Endodermal cell (in vitro differentiated cells): ENCODE measurements at places on chromosomes 11 and 22. TPM values are rescaled to one million over a fixed set of nuclear protein-coding genes. Genes with fewer than 3 reads are reported as not detected.

Gene OR4D5
- total RNA-seq: 0.24 TPM in 1 of 2 replicates, not detected in the other

Gene ARHGAP8
- 44.9 to 63.8 TPM (median 51.3 TPM) in 3 replicates for total RNA-seq

GRCh38 chr11:73660497-73661034 is 14.2 kb downstream of the PLEKHB1 start:
- no peak for DNase-seq

DNA sequence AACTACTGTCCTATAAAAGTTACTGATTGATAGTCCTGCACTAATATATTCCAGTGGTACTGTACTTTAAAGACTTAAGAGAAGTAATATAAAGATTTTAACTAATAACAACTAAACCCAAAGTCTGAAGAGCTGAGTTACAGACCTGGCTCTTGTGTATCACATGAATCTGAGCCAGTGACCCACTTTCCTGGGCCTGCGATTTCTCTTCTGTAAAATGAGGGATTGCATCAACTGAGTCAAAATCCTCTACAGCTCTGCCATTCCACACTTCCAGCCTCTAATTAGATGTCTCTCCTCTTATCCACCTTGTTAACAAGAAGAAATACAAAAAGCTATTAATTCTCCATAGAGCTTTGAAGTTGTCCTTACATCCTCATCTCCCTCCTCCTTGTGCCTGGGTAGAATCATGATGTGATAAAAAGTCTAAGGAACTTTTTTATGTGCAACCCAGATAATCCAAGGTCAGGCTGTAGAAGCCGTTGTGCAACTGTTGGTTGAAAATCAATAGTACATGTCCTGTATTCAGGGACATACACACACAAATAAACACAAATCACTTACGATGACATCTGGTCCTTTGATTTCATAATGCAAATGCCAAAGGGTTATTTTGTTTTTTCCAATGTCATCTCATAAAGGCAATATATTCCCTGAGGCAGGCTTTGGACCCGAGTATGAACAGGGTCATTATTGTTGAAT is 410.3 kb downstream of the KCNA4 start:
- DNase-seq: no peak

Gene MYEOV
- not detected in 2 replicates for total RNA-seq

GRCh38 chr11:13923182-13923581 is 39.3 kb upstream of the SPON1 start:
- no peak for DNase-seq

- DNase-seq: no peak
Observed at GRCh38 chr11:95299078-95299679, 68.2 kb upstream of the SESN3 start.

Gene KIAA1671
- total RNA-seq: 36.4 to 45.1 TPM (median 43.7 TPM) in 3 replicates

GRCh38 chr11:126011265-126011664 is 51.4 kb downstream of the CDON start:
- DNase-seq: no peak

DNA sequence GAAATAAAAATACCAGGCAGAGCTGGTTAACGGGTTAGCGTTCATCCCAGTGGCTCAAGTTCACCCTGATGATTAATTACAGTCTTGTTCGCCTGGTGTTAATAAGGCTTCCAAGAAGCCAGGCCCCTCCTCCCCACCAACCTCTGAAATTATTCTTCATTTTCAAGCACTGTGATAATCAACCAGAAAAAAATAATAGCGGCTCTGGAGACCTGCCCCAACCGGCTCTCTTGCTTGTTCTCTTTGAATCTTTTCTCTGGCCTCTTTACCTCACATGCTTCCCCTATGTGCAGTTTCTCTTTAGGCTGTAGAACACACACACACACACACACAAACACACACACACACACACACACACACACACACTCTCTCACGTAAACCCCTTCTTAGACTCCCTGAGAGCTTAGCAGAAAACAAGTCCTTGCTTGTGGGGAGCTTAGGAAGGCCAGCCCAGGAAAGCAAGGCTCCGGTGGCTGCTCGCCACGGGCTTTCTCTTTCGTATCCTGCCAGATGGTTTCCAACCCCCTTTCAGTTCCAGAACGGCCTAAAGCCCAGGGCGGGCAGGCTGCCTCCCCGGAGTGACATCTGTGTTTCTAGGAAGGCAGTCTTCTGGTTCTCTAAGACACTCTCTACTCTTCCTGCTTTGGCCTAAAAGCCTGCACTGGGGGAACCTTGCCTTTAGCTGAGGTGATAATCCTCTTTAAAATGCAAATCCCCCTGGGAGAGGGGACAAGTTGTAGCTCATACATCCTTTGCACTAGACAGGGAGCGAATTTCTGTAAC is 106.4 kb upstream of the SESN3 start:
- peak; percentile 88 for DNase-seq

Gene KIRREL3
- 1.4 to 3.8 TPM (median 2.0 TPM) in 3 replicates for total RNA-seq

- no peak for DNase-seq
Observed at GRCh38 chr11:129724866-129725265, 90.8 kb upstream of the TMEM45B start.

- DNase-seq: no peak
Observed at GRCh38 chr11:56988614-56989013, at the start of gene OR5AK2. Gene OR5AK2 (plus strand): TSS chr11:56988914. CDS start chr11:56988914, 0 bp downstream.

- peak; percentile 63 for DNase-seq
Observed at GRCh38 chr11:24861440-24861839, 364.6 kb downstream of the LUZP2 start.

GRCh38 chr11:44306052-44306917 is 3.7 kb downstream of the ALX4 start:
- DNase-seq: peak; percentile 77

- no peak for DNase-seq
Observed at GRCh38 chr11:21653951-21654421, 538.9 kb upstream of the ANO5 start.

- no peak for DNase-seq
Observed at GRCh38 chr11:71518506-71519471, 8.3 kb upstream of the KRTAP5-7 start.

Gene SLC1A2
- 4.8 to 7.4 TPM (median 7.1 TPM) in 3 replicates for total RNA-seq

Gene SLC22A25
- total RNA-seq: 0.18 TPM in 1 of 3 replicates, not detected in the others

DNA sequence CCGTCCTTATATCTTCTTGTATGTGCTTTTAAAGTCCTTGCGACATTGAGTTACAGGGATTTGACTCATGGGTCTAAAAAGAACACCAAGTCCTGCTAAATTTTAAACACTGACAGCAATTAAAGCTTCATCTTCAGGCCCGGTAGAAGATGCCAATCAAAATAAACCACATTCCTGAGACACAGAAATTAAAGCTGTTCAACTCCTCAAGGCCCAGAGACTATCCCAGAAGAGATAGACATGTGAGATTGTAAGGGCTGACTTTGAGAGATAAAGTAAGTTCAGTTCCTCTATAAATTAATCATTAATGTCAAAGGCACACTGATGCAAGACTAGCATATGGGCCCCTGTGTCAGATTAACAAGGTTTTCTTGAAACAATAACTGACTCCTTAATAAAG is 49.8 kb downstream of the OSBPL5 start:
- no peak for DNase-seq

GRCh38 chr22:27115816-27116256 is 458.4 kb downstream of the MIAT start:
- no peak for DNase-seq

- no peak for DNase-seq
Observed at GRCh38 chr11:87662287-87662686, 513.0 kb downstream of the RAB38 start.

- peak; percentile 83 for DNase-seq
Observed at GRCh38 chr11:116148056-116148455, 624.7 kb downstream of the BUD13 start.

- DNase-seq: peak; percentile 55
Observed at GRCh38 chr11:7272373-7272772, 20.7 kb downstream of the SYT9 start.

Gene APOA5
- total RNA-seq: not detected in 2 replicates

Gene GPHA2
- 0.77 TPM in 1 of 2 replicates, not detected in the other for total RNA-seq

Gene OR51G1
- total RNA-seq: not detected in 3 replicates
